ENCODE measurements at places on chromosomes 11 and 22. TPM values are rescaled to one million over a fixed set of nuclear protein-coding genes. Genes with fewer than 3 reads are reported as not detected.

GRCh38 chr11:31236143-31236542 lies 133.4 kb downstream of the DCDC1 start:
- DNase-seq, result no peak

PHF21B gene
- total RNA-seq, result 6.3 TPM

DNA sequence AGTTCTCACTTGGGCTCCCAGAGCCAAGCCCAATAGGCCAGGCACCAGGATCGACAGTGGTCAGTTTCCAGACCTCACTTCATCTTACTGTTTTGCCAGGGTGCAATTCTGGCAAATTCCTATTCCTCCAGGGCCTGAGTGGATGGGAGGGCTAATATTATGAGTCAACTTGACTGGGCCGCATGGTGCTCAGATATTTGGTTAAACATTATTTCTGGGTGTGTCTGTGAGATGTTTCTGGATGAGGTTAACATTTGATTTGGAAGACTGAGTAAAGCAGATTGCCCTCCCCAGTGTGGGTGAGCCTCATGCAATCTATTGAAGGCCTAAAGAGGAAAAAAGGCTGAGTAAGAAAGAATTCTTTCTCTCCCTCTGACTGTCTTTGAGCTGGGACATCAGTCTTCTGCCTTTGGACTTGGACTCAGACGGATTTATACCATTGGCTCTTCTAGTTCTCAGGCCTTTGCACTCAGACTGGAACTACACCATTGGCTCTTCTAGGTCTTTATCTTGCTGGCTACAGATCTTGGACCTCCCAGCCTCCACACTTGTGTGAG lies 132.9 kb upstream of the ZBED5 start:
- DNase-seq, result no peak

DNA sequence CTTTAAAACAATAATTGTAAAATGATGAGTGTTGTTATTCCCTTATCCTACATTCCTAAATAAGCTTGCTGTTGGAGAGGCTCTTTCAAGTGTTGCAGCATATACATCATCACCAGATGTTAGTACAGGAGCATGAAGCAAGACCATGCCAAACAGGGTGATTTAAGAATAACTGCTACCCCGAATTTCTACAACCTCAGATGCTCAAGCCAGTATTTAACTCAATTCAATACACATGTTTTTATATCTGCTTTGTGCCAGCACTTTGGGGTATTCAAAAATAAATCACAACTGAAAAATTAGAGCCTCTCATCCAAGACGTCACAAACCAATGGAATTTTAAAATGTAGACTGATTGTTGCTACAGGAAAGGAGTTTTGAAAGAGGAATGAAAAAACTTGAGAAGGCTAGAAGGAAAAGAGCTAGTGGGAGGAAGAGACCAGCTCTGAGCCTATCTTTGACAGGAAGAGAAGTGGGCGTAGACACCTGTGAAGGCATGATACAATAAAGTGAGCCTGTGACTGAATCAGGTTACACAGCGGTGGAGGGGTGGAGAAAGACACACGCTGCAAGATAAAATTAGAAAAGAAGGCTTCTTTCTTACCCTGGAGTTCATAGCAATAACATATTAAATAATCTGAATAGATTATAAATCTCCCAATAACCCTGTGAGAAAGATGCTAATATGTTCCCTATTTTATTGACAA lies 95.8 kb downstream of the DLG2 start:
- DNase-seq, result no peak

DNA sequence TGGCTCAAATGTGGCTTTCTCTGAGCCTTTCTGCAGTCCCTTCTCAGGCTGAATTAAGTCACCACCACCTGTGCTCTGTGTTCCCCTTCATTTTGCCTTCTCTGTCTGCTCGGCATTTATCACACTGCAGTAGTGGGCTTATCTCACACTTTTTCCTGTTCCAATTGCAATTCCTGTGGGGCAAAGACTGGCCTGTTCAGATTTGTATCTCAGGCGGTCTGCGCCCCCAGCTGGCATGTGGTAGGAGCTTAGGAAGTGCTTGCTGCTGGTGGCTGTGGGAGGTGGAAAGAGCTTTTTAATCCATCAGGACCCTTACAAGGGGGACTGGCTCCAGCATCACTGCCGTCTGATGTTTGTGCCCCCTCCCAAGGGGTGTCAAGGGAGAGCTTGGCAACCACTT lies 21.2 kb downstream of the BMAL1 start:
- no peak for DNase-seq

- no peak for DNase-seq
These were observed 6.4 kb downstream of the MS4A15 start for GRCh38 chr11:60762851-60763691.

ROBO4 gene
- total RNA-seq, result 0.25 TPM

ANO1 gene
- total RNA-seq, result 0.14 TPM

NCF4 gene
- total RNA-seq, result not detected
